Urothelium cell line (cell line): ENCODE measurements at places on chromosomes 11 and 22.
A peak's percentile ranks its signal among the peaks of the same experiment; 100 is the strongest.

- no peak for DNase-seq
Measured at GRCh38 chr11:97615546-97615945, 1225.7 kb downstream of the JRKL start.

DNA sequence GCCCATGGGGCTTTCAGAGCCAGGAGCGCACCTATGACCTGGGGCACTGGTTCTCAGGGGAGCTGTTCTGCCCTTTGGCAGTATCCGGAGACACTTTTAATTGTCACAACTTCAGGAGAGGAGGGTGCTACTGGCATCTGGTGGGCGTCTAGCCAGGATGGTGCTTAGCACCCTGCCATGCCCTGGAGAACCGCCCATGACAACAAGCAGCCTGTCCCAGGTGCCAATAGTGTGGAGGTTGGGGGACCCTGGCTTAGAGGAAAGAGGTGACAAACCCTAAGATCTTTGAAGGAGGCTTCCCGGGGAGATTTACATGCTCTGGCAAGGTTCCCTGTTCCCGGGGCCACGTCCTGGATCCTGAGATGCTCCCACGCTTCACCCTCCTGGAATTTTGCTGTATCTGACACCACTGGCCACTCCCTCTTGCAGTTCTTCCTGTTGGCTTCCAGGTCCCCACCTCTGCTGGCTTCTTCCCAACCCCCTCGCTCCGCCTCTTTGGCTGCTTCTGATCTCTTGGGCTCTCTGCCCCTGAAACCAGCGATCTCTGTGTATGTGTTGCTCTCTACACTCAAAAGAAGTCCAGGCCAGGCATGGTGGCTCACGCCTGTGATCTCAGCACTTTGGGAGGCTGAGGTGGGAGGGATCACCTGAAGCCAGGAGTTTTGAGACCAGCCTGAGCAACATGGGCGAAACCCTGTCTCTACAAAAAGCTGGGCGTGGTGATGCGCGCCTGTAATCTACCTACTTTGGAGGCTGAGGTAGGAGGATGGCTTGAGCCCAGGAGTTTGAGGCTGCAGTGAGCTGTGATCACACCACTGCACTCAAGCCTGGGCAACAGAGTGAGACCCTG lies 31.1 kb downstream of the FADS3 start:
- no peak for DNase-seq

DNA sequence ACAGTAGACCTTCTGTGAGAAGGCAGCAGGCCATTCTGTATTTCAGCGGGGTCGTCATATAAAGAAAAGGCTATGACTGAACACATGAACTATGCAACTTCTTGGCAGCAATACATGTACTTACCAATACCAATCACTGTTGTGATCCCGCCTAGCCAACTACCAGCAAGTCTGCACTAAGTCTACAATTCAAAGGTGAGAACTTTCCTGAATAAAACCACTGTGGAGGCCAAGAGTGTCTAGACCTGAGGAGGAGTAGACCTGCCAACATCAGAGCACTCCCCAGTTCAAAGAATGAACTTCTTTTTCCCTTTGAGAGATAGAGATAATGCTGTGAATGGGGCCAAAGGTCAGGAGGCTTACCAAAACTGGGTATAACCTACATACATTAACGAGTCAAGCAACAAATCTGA lies 108.2 kb downstream of the SIK3 start:
- DNase-seq: peak; percentile 40

DNA sequence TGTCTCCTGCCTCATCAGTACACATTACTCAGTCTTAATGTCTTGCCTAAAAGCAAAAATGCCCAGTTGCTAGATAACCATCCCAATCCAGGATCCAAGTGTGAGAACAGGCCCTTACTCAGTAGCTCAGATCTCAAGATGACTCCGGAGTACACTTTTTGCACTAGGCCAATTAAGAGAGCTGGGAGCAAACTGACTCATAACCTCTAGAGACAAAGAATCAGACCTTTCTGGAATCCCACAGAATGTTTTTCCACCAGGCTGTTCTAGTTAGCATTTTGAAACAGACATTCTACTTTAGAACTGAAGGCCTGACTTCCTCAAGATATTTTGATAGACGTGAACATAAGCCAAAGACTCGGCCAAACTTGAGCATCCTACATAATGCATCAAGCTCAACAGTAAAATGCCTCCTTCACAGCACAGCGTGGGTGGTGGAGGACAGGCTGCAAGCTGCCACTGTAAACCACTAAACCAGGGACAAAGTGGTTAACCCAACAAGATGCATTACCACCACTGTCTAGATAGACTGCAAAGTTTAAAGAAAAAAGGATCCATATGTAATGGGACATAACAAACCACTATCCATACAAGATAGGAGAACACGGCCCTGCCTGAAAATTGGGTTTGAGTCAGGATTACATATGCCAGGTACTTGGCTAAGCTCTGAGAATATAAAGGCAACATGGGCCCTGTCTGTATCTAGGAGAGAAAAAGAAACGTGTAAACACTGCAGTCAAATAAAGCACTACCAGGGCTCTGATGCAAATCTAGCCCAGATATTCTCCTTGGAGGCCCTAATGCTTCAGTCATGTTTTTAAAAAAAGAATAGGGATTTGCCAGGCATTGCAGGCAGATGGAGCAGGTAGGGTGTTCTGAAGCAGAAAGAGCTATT lies 48.3 kb downstream of the MYH9 start:
- DNase-seq: no peak

DNA sequence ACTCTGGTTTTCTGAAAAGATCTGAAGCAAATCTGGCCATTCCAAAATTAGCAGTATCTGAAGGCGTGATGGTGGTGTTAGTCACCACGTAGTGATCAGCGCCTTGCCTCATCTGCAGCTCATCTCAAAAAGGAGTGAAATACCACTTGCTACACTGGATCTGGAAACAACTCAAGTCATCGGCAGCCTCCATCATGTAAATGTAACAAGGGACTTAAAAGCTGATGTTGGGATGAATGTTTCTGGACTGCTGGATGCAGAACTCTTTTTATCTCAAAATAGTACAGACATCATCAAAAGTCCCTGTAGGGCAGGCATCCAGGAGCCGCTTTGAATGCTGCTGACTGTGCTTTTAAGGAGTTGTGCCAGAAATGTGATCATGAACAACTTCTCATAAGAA lies 14.1 kb upstream of the APLP2 start:
- DNase-seq: no peak

DNA sequence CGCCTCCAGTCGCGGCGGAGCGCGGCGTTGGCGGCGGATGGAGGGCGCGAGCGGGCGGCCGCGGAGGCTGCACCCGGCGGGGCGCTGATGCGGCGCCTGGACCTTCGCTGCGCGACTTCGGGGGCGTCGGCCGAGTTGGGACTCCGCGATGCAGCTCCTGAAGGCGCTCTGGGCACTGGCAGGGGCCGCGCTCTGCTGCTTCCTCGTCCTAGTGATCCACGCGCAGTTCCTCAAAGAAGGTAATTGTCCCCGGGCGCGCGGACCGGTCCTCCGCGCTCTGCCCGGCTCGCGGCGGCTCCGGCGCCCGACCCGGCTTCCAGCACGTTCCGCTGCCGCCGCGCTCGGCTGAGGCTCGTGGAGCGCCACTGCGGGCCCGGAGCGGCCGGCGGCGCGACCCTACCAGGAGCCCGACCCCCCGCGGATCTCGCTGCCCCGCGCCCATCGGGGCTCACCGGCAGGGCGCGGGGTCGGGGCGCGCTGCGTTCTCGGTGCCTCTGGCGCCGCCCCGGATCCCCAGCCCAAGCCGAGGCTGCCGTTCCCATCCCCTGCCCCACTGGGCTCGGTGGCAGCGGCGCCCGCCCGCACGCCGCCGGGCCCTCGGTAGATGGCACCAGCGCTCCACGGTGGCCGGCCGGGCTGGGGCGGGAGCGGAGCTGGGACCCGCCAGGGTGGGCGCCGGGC lies 1251.2 kb downstream of the BRD1 start:
- peak; percentile 73 for DNase-seq

GRCh38 chr11:75582895-75583717 lies 21.1 kb downstream of the SERPINH1 start:
- DNase-seq: peak; percentile 95

- peak; percentile 57 for DNase-seq
Measured at GRCh38 chr22:27554106-27554811, 247.3 kb downstream of the MN1 start.

DNA sequence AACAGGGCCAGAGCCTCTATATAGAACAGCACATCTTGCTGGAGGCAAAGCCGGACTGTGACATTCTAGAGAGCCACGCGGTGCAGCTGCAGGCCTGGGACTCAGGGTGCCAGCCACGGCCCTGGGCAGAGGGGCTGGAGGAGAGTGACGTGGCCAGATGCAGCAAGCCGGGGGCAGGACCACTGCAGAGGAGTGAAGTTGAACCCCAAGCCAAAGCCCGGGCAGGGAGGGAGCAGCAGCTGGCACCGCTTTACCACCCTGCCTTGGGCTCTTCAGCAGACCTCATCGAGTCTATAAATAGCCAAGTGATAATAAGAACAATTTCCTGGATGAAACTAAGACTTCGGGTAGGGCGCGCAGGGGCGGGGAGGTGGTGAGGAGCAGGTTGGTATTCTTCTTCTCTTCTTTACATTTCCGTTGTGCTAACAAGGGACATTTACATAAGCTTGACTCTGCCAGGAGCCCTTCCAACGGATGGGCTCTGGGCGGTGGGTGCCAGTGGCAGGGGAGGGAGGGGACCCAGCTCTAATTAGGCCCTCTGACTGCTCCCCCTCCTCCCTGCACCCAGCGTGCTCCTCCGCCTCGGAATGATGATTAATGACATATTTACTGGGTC lies 110.2 kb downstream of the ST3GAL4 start:
- DNase-seq: no peak

GRCh38 chr11:79488286-79488685 lies 47.5 kb upstream of the TENM4 start:
- DNase-seq: no peak
